Activated T-cell treated with anti-CD3 and anti-CD28 coated beads, Interleukin-2, amount 50 U/mL, for 1 hour (primary cell): ENCODE measurements at places on chromosomes 16 and 17.

- DNase-seq: no peak
These were observed 10.3 kb downstream of the NDUFAF8 start for GRCh38 chr17:81249223-81250040.

DNA sequence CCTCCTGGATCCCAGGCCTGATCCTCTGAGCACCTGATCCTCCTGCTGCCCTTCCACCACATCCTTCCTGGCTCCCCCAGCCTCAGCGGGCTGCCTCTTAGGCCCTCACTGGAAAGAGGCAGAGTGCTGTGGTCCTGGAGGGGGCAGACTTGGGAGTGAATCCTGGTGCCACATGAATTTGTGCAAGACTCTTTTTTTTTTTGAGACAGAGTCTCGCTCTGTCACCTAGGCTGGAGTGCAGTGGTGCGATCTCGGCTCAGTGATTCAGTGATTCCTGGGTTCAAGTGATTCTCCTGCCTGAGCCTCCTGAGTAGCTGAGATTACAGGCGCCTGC is 3.1 kb downstream of the GHDC start:
- no peak for DNase-seq

DNA sequence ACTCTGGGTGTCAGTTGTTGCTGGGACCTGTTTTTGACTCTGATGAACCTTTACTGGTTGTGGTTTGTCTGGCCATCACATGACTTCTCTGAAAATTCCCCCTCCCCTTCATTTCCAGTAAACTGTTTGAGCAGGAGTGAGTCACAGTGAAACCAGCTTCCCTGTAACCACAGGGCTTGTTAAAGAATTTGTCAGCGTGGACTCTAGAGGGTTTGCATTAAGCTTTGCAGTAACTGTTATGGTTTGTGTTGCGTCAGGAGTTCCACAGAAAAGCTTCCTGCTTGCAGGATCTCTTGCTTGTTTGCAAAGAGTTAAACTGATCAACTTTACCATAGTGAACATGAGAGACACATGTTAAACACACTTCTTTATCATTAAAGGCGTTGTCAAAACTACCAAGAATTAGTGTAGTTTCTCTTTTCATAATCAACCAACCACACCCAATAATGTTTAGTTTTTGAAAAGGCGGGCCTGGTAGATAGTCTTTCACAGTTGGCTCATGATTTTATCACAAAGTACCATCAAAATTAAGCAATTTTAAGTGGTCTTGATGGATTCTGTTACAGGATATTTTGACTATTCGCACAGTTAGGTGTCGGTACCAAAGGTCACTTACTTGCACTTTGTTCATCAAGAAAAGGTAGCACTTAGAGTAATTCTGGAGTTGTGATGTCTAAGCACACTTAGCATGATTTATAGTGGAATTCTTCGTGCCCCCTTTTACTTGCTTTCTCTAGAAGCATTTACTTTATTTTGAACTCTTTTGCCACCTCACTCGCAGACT is 79.3 kb downstream of the VMP1 start:
- DNase-seq: peak; percentile 34

DNA sequence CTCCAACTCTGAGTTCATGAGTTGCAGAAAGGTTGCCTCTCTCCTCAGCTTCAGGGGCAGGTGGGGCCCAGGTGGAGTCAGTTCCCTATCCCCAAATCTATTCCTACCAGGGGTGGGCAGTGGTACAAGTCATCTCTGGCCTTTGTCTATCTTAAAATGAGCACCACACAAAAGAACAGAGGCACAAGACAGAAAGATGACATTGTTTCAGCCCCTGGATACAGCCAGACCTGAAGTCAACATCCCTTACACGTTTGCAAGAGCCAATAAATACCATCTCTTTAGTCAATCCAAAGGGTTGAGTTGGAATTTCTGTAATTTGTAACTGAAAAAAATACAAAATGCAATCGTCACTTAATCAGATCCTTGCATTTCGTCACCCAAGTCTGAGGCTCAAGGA is 32.2 kb downstream of the MMP15 start:
- no peak for DNase-seq

DNA sequence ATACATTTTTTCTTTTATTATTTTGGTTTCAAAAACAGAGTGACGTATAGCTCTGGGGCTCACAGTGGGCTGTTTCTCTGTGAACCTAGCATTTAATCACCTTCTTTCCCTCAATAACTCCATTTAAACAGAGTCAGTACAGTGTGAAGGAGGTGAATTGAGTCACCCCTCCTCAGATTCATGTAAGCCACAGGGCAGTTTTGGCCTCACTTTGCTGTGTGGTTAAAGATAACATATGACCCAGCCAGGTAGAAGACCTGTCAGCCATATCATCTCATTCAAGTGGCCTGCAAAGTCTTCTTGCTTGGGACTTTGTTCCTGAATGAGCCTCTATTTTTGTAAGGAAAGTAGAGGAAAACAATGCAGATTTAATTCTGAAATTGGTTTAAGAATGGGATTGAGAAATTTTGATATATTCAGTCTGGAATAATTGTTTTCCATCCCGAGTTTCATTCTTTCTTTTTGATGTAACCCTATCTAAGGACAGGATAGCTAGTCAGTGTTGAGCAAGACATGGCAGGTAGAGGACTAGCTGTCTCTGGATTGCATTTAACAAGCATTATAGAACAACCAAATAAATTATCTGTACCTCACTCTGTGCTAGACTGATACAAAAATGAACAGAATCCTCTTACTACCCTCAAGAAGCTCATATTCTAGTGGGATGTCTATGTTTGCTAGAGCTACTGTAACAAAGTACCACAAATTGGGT is 13.1 kb downstream of the MAP2K6 start:
- DNase-seq: no peak

DNA sequence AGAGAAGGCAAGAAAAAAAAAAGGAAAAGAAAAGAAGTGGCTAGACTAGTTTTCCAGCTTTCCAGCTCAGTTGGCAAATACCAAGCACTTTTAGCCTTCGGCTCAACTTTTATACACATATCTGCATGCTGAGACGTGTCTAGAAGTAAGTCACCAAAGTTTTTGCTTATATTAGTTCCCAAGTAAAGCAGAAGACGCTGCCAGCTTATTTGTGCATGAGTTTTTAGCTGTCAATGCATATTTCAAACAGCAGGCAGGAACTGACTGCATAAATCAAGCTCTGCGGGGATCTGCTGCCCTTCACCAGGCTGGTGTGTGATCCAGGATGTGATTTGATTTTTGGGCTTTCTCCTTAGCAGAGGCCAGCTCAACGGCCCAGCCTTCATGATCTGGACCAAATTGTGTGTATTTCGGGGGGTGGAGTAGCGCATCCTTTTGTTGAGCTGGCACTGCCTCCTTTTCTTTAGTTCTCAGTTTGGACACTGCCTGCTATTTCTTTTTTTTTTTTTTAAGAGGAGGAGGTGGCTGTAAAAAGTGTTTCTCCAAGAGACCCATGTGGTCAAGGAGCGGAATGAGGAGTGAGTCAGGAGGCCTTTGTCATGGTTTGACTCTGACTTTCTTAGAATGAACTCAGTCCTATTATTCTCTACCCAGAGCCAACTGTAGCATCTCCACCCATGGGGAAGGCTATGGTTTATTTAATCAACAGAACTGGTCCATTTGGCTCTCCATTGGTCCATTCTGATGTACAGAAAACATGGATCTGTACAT is 162.6 kb upstream of the XYLT1 start:
- no peak for DNase-seq

- DNase-seq: no peak
These were observed 140.9 kb downstream of the KCNJ2 start for GRCh38 chr17:70310221-70310672.

- DNase-seq: no peak
These were observed 362.5 kb downstream of the CA10 start for GRCh38 chr17:51796026-51796425.

DNA sequence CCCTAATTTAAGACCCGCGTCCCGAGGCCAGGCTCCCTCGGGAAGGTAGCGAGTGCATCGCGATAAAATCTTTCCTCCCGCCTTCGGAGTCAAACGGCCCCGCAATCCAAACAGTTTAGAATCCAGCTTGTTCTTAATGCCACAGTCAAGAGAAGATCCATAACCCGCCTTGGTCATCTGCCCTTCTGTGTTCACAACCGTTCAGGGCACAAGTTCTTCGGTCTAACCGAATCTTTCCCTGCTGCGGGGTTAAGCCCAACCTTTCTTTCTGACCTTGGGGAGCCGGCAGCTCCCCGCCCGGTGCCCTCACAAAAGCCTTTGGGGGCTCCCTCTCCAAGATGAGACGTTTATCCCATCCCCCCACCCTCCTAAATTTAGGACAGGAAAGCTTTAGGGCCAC is 30.3 kb downstream of the CPSF4L start:
- no peak for DNase-seq

GRCh38 chr17:56347639-56348038 is 194.4 kb downstream of the ANKFN1 start:
- no peak for DNase-seq

- peak; percentile 41 for DNase-seq
These were observed 37.6 kb downstream of the ARHGAP27 start for GRCh38 chr17:45394913-45395568.

DNA sequence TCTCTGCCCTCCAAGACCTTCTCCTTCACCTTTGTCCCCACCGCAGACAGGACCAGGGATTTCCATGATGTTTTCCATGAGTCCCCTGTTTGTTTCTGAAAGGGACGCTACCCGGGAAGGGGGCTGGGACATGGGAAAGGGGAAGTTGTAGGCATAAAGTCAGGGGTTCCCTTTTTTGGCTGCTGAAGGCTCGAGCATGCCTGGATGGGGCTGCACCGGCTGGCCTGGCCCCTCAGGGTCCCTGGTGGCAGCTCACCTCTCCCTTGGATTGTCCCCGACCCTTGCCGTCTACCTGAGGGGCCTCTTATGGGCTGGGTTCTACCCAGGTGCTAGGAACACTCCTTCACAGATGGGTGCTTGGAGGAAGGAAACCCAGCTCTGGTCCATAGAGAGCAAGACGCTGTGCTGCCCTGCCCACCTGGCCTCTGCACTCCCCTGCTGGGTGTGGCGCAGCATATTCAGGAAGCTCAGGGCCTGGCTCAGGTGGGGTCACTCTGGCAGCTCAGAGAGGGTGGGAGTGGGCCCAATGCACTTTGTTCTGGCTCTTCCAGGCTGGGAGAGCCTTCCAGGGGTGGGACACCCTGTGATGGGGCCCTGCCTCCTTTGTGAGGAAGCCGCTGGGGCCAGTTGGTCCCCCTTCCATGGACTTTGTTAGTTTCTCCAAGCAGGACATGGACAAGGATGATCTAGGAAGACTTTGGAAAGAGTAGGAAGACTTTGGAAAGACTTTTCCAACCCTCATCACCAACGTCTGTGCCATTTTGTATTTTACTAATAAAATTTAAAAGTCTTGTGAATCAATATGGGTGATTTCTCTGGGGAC is 12.2 kb downstream of the CX3CL1 start:
- DNase-seq: no peak

- peak; percentile 66 for DNase-seq
These were observed 782 bp downstream of the FAM83G start for GRCh38 chr17:19003543-19004420.

DNA sequence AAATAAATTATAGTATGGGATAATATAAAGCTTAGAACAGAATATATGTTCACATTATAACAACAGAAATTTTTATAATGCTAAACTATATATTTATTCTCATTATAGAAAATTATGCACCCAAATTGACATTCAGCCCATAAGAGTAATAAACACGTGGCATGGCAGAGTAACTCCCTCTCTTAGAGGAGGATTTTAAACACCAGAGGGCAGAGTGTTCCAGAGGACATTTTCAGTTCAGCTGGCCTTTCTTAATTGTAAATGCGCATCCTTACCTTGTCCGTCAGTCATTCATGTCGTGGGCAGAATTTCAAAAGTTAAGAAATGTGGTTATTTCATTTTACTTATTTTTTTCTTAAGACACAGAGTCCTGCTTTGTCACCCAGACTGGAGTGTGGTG is 147.1 kb downstream of the TANC2 start:
- DNase-seq: no peak

DNA sequence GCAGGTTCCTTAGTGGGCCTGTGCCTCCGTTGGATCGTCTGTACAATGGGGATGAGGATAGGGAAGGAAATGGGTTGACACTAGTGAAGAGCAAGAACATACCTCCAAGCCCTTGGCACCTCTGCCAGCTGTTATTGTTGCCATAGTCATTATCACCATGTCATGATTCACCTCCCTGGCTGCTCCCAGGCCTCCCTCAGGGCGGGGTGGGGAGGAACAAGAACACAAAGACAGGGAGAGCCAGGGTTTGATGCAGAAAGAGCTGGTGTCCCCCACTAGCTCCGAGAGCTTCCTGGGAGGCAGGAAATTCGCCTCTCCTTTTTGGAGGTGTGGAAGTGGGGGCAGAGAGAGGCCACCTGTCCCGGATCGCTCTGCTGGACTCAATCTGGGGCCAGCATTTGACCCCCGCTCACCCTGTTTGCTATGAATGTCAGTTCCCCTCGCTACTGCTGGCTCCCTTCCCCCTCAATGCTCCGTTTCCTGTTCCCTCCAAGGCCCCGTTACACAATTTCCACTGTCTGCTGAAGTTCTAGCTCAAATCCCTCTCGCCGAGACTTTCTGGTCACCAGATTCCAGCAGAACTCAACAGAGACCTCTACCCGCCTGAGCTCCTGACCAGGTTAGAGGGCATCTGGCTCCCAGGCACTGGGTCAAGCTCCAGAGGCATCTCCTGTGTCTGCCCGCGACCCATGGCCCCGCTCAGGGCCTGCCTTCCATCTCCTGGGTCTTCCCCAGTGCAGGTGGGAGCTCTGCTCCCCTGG is 9.1 kb downstream of the TIMP2 start:
- DNase-seq: no peak

DNA sequence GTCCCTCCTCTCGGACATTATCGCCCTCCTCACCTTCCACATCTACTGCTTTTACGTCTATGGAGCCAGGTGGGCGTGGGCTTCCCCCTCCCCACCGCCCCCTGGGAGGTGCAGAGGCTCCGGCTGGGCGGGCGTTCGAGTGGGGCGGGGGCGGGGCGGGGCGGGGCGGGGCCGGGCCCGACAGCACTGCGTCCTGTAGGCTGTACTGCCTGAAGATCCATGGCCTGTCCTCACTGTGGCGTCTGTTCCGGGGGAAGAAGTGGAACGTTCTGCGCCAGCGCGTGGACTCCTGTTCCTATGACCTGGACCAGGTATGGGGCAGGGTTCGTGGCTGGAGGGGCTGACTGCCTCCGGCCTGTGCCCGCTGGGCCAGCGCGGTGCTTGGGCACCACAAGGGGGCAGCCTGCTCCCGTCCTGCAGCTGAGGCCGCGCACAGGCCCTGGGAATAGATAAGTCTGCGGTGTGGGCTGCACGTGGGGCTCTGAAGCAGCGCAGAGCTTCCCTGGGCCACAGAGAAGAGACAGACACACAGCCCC is 9.2 kb downstream of the PIGQ start:
- DNase-seq: peak; percentile 67

- DNase-seq: no peak
These were observed 93.5 kb downstream of the NPIPB11 start for GRCh38 chr16:29312835-29313558.

DNA sequence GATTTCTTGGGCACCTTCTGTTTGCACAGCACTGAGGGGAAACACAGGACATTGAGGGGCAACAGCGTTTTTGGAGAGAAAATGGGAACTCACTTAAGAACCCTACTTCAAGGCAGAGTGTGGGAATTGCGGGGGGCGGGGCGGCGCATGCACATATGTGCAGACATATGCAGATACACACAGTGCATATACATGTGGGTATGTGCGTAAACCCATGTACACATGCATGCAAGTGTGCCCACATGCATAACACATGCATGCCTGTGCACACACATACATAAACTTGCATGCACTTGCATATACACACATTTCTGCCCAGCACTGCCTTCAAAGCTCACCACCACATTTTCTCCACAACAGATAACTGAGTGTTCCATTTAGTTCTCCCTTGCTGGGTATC is 32.4 kb downstream of the NLRC5 start:
- DNase-seq: no peak

GRCh38 chr16:67917140-67917851 is 14.4 kb downstream of the CTRL start:
- DNase-seq: no peak
